ENCODE measurements at places on chromosomes 7 and 10.
A peak's percentile ranks its signal among the peaks of the same experiment; 100 is the strongest.

DNA sequence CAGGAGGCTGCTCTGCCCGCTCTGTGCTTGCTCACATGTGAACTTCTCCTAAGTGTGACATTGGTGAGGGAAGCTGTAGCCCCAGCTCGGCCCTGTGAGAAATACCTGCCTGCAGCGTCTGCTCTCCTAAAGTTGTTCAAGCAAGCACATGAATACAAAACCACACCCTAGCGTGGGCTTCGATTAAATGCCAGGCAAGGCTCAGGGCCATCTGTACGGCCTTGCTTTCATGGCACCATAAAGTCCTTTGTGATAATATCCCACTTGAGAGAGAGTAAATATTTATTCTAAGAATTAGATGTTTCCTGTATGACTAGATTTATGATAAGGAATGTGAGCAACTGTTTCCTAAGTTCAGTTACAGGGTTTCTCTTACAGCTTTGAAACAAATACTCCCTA is 262.8 kb upstream of the KLF14 start:
- DNase-seq: no peak

DNA sequence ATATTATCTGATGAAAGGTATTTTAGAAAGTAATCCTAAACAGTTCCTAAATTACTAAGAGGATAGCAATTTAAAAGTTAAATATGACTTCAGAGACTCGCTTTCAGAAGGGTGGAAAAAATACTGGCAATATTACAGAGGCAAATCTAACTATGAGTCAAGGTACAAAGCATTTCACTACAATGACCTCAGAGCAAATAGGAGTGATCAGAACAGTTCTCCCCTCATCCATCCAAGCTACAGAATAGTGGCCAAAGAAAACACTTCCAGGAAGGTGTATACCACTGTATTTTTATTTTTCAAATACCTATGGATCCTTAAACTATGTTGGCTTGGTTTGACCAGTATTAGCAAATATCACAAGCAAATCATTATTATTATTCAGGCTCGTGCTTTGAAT is 112.8 kb upstream of the ODAD2 start:
- no peak for DNase-seq

DNA sequence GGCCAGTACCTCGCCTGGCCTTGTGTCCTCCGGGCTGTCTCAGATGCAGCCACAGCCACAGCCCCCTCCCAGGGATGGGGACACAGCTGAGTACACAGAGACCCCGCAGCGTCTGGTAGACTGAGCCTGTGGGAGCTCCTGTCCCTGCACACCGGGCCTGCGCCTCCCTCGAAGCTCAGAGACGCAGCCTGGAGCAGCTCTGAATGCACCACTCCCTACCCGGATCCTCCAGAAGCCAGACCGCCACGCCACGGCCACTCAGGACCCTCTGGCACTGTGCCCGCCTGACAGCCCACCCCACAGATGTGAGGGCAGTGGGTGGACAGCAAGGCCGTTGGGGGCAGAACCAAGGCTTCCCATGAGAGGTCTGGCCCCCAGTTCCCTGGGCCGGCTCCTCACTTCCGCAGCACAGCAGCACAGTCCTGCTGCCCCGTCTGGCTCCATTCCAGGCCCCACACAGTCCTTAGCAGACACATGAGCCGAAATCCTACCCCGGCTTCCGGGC is 40.8 kb downstream of the PAPOLB start:
- no peak for DNase-seq

- no peak for DNase-seq
Observed at GRCh38 chr7:142420554-142421362, 162.9 kb upstream of the PRSS58 start.

GRCh38 chr10:103820101-103821062 is 35.0 kb downstream of the SH3PXD2A start:
- no peak for DNase-seq

GRCh38 chr10:117320050-117320665 is 55.1 kb downstream of the PDZD8 start:
- no peak for DNase-seq

DNA sequence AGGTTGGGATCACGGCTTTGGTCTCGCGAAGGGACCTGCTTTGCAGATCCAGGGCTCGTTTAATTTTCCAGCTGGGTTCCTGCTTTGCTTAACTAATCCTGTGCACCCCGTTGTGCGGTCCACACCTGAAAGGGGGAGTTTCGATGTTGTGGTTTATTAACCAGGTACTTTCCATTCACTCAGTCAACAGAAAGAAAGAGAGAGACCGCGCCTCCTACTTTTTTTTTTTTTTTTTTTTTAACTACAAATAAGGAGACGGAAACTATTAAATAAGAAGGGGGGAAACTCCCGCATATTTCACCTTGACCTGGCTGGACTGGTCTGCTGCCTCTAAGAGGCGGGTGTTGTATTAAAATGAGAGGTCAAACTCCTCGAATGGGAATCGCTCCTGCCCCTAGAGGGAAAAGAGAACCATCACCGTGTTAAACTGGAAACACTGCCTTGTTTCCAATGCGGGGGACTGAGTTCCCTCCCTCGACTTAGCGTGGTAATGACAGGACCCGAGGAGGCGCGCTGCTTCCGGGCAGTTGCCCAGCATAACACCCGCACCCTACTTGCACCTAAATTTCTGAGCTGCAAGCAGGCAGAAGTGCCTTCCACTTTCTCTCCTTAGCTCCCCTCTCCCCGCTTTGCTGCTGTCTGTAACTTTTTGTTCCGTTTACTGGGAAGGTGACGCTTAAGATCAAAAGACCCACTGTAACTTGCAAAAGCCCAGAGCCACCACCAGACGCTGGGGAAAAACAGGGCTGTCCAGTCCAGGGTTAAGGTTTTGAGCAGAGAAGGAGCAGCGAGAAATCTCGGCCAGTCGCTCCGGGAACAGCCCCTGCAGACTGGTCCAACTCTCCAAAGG is 1.1 kb upstream of the ITGB8 start:
- no peak for DNase-seq

- DNase-seq: no peak
Observed at GRCh38 chr10:63758080-63758479, 236.9 kb downstream of the REEP3 start.

- no peak for DNase-seq
Observed at GRCh38 chr10:27709304-27709703, 36.3 kb downstream of the MKX start.

GRCh38 chr7:100493476-100494264 is 9.9 kb downstream of the NYAP1 start:
- DNase-seq: peak; percentile 33

DNA sequence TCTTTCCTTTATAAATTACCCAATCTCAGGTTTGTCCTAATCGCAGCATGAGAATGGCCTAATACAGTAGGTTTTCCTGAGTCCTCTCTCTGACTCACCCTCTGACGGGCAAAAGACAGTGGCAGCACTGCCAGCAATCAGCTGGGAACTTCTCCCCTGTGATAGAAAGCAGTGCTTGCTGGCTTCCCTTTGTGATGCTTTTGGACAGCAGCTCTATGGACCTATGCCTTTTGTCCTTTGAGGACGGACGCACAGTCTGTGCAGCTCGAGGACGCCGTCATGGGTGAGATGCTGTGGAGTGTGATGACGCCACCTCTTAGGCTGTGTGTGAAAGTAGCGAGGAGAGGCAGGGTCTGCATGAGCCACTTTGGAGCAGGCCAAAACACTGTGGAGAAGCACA is 68.8 kb downstream of the KIAA1217 start:
- DNase-seq: no peak

DNA sequence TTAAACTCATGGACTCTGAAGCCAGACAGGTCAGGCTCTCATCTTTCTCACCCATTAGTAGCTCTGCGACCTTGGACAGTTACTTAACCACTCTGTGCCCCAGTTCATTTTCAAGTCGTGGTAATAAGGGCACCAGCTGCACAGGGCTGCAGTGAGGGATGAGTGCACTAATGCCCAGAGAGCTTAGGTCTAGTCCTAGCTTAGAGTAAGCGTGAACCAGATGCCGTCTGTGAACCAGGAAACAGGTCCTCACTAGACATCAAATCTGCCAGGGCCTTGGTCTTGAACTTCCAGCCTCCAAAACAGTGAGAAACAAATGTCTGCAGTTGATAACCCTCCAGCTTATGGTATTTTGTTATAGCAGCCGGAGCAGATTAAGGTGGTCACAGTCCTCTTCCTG is 222.4 kb upstream of the PFKP start:
- no peak for DNase-seq

DNA sequence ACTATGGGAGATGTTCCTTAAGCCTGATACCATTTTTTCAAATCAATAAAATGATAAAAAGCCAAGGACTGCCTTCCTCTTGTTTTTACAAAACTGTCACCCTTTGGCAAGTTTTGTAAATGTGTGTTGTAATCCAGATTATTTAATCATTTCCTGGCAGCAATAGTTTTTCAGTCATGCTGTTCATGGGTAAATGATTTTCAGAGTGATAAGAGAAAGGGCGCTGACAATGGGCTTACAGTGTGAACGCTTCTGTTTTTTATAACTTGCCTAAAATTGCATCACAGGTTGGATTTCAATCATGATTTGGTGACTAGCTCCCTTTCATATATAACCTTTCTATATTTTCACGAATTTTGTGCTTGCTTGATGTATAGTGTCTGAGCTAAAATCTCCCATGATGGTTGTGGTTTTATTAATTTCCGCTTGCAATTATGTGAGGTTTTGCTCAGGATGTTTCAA is 19.0 kb upstream of the DMBT1 start:
- no peak for DNase-seq

DNA sequence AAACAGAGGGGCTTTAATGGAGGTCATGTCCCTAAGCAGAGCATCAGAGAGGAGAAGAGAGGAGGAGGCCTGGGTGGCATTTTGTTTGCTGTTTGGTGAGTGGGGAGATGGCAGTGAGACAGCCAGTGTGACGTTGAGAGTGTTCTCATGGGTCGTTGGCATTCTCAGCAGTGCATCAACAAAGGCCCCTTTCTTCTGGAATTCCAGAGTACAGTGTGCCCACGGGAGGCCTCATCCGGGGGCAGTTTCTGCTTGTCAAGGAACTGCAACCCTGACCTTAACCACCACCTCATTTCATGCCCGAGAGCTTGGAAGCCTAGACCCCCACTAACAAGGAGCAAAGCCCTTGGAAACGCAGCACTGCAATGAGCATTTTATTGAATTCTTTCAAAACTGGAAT is 92.9 kb downstream of the CELF2 start:
- DNase-seq: no peak
